ENCODE measurements at places on chromosomes 11 and 22.

GRCh38 chr22:17113600-17113999, 7.6 kb downstream of the TMEM121B start:
- no peak for DNase-seq

DNA sequence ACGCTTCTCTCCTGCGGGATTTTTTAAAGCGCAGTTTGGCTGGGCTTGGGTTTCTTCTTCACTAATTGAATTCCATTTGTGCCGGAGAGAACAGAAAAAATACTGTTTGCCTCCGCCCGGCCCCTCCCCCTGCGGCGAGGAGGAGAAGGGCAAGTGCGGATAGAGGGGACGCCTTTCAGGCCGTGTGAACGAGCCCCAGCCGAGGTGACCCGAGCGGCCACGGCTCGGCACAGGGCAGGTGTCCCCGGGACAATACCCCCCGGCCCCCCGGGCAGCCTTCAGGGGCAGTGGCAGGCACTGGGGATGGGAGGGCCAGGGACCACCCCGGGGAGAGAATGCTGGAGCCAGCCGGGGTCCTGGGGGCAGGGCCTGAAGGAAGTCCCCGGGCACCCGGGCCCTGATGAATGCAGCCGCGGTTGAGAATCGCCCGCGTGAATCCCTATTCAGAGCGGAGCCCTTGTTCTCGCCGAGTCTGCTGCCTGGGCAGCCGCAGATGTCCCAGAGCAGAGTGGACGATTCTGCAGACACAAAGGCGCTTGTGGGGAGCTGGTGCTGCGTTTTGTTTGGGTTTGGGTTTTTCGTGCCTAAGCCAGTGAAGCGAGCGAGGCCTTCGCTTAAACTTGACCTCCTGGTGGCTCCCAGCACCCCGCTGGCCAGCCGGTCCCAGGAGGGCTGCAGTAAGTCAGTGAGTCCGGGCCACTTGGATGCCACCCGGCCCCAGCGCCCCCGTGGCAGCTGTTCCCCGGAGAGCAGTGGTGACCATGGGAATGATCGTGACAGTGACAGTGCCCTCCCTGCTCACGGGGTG, 96.0 kb downstream of the WNT7B start:
- DNase-seq, result no peak

DNA sequence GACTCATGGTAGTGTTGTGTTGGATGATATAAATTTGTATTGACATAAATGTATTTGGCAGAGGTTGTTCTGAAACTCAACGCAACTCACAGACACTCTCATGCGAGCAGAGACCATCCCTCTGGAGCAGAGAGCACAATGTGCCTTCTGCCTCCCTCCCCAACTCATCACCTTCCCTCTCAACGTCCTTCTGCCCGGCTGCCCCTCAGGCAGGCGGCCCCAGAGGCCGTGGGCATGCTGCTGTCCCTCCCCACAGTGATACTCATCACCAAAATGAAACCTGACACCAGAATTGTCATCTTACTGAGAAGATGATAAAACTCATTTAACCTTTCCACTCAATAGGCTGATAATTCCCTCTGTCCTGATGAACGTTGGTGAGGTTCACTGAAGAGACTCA, 260.6 kb downstream of the ETS1 start:
- DNase-seq, result no peak

GRCh38 chr22:46513908-46514550, 23.4 kb downstream of the CELSR1 start:
- DNase-seq, result no peak

DNA sequence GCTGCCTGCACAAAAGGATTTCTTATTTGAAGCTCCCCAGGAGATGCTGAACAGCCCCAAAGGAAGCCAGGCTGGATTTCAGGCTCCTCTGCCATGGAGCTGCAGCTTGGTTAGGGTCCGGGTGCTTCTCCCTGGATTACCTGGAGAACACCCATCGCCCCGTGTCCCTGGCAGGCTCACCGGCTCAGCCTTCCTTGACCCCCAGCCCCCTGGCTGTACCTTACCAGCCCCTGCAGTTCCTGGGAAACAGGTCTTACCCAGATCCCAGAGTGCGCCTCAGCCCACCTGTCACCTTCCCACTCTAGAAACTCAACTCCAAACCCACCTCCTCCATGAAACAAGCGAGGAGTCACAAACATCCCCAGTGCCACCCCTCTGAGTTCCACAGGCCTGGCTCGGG, 45.3 kb upstream of the CD5 start:
- DNase-seq, result no peak

- DNase-seq, result no peak
These were observed 42.2 kb downstream of the TRIOBP start for GRCh38 chr22:37739035-37739434.

- peak; percentile 63 for DNase-seq
These were observed 4.5 kb downstream of the FXYD2 start for GRCh38 chr11:117820071-117820470.

- DNase-seq, result no peak
These were observed 111.3 kb downstream of the PLEKHA7 start for GRCh38 chr11:16902781-16903378.

DNA sequence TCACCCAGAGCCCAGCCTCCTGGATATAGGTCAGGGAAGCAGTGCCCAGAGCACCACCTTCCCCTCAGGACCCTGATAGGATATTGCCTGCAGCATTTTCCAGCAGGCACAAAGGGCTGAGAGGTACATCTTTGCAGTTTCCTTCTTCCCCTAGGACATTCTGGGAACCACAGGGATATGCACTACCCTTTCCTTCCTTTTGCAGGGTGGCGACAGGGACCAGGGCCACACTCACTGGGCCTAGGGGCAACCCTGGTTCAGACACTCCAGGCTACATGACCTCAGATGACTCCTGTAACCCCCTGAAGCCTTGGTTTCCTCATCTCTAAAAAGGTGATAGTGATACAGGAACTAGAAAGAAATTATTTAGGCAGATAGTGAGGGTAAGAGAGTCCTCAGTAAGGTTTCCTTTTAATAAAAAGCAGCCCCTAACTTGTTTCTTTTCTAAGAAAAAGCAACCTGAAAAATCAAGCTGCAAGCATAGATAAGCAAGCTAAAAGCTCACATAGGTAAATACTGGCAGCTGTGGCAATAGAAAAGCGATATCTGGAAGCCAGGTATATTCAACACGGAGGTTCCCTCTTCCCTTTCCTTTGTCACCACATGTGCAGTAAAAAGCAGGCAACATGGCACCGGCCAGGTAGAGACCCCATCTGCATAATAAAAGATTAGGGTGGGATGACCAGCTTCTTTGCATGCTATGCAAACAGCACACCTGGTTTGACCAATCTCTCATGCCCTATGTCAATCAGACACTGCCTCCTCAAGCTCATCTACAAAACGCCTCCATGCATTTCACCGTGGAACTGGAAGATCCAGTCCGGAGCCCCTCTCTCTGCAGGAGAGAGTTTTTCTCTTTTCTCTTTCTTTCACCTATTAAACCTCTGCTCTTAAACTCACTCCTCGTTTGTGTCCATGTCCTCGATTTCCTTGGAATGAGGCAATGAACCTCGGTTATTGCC, 13.2 kb upstream of the MRGPRX2 start:
- peak; percentile 10 for DNase-seq

- DNase-seq, result peak; percentile 66
These were observed at the start of gene CLTCL1 for GRCh38 chr22:19291580-19292457. TSS of gene CLTCL1 (minus strand) at chr22:19291719. CDS start at chr22:19291641, 78 bp downstream.

DNA sequence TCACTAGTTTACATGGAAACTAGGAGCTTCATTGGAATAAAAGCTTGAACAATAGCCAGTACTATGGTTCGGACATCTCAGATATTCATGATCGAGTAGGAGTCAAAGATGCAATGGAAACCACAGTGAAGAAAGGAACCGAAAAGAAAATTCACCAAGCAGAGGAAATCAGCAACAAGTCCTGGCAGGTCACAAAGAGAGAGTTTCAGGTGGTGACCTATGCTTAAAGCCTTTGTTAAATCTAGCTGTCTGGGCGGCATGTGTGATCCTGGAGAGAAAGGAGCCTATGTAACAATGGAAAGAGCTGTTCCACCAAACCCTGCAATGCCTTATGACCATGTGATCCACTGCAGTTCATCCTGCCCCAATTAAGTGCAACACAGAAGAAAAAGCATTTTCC, 68.9 kb upstream of the POU2AF2 start:
- no peak for DNase-seq

DNA sequence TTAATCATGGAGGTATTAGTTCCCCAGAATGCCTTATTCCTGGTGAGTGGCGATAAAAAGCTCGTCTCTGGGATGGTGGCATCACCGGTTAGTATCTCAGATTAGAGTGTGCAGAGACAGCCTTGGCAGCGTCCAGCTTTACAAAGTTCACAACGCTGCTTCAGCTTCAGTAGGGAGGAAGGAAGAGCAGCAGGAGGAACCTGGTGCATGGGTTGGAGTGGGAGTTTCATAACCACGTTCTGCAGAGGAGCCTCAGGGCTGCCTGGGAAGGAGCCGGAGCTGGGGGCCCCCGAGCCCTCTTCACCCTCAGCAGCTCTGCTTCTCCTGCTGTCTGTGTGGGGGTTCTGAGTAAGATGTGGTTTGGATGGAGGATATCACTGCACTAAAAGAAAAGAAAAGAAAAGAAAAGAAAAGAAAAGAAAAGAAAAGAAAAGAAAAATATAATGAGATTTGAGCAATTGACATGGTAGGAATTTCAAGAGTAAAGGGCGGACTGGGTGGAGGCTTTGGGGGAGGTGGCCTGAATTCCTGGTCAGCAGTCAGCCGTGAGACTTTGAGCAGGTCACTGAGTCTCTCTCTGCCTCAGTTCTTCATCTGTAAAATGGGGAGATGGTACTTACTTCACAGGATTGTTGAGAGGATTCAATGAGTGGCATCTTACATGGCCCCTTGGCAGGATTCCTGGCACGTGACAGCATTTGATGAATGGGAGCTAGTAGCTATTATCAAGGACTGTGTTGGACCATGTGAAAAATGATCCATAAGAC, 6.5 kb downstream of the ASPHD2 start:
- DNase-seq, result no peak

DNA sequence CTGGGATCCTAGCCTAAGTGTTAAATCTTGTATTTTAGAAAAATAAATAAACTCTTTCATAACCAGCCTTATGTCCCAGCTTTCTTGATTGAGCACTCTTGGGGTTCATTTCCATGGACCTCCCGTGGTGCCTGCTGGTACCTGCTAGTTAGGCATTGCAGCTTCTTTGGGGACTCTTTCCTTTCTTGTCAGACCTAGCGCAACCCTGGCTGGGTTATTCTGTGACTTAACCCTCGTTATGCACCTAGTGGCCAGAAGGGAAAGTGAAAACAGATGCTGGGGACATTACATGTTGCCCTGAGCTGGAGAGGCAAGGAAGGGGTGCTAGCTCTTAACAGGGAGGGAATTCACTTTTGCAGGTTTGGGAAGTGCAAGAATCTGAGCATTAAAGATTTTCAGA, 46.8 kb downstream of the APIP start:
- no peak for DNase-seq

- no peak for DNase-seq
These were observed 101.8 kb upstream of the TIMP3 start for GRCh38 chr22:32699686-32700085.

GRCh38 chr11:41398175-41398574, 61.3 kb downstream of the LRRC4C start:
- DNase-seq, result no peak

- no peak for DNase-seq
These were observed 96.6 kb downstream of the SGSM3 start for GRCh38 chr22:40466976-40467375.

- DNase-seq, result no peak
These were observed 13.9 kb downstream of the CCDC157 start for GRCh38 chr22:30370641-30371230.

GRCh38 chr11:71342951-71343827, 90.8 kb upstream of the SHANK2 start:
- peak; percentile 47 for DNase-seq

DNA sequence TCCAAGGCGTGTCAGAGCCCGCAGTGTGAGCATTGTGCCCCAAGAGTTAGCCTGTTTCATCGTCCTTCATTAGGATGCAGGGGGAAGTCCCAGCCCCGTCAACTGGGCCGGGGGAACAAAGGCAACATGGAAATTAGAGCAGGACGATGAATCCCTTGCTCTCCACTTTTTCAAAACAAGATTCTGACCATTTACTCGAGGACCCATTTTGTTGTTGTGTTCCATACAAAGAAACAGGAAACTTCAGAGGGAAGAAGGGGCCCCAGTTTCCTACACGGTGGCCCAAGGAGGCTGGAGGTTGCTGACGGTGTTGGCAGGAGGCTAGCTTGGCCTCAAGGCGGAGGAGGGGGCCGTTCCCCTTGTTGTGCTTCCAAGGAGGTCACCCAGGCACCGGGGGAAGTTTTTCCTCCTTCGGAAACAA, 44.0 kb upstream of the SLC1A2 start:
- DNase-seq, result no peak

GRCh38 chr11:112216561-112217105, 9.6 kb upstream of the PTS start:
- no peak for DNase-seq

DNA sequence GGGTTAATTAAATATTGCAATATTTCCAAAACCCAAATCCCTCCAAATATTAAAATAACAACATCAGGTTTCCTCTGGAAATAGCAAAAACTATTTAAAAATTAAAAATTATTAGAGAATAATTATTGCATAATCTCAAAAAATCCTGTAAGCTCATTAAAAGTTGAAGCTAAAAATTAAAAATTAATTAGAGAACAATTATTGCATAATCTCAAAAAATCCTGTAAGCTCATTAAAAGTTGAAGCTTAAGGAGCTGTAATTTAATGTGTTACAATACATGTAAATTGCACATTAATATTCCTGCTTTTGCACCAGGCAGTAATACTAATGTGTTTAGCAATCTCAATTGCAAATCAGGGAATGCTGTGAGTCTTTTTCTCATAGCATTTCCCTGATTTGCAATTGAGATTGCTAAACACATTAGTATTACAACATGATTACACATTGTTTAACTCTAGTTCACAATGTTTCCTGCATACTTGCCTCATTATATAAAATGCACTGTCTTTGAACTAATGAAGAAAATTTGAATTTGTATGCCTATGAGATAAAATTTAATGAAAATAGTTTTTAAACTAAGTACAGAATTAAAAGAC, 247.7 kb downstream of the GUCY1A2 start:
- no peak for DNase-seq

GRCh38 chr11:35131886-35132285, 7.1 kb upstream of the CD44 start:
- no peak for DNase-seq

DNA sequence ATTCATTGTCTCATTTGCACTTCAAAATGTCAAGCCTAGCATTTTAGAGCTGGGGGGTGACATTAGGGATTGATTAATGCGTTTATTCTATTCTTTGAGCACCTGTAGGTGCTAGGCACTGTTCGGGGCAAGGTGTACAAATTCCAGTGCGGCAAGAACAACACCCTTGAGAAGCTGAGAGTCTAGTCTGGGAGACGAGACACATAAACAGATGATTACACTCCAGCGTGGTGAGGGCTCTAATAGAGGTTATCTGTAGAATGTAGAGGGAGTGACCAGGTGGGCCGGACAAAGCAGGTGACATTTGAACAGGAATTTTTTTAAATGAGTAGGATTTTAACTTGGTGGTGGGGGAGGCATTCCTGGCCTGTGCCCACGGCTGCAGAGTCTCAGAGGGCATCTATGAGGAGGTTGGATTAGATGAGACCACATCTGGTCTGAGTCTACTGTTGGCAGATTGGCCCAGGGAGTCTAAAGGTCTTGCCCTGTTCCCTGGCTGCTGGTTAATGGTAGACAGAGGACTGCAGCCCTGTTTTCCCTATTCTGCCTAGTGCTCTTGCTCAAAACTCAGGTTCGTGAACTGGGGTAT, 970 bp downstream of the CAT start:
- no peak for DNase-seq

All from NCI-H1092 treated with DMSO at 0.1 percent for 48 hours (cell line).